Sigmoid colon (tissue), 7 donors: ENCODE measurements at places on chromosomes 11 and 22.

DNA sequence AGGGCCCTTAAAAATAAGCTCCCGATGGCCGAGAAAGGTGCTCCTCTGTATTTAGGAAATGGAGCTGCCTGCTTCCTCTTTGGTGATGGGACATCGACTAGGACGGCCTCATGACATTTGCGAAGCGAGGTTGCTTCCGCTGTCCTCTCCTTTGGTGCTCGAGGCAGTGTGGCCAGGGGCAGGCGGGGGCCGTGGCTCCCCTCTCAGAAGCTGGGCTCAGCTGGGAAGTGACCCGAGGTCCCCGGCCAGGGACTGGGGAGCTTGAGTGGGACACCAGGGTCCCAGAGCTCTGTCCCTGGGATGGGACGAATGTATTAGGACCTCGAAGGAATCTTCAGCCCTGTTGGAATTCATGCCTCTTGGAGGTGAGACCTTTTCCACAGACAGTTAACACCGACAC lies 151.1 kb downstream of the CTTN start:
- no peak for DNase-seq

- no peak for DNase-seq
Measured at GRCh38 chr11:79237091-79237490, 203.7 kb downstream of the TENM4 start.

DNA sequence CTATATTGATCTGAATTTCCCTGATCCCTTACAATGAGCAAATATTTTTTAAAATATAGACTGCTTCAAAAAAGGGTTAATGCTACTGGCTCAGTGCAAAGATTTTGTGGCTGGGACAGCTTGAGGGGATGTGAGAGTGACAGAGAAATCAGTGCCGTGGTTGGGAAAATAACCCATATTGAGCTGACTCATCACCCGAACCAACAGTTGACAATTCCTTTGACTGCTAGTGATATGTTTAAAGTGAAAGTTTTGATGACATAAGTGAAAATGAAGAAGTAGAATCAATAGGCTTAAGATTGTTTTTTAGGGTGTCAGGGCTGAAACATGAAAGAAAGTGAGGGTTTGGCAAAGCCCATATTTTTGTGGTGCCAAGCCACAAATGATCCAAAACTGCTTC lies 257.1 kb upstream of the TENM4 start:
- DNase-seq, result no peak

DNA sequence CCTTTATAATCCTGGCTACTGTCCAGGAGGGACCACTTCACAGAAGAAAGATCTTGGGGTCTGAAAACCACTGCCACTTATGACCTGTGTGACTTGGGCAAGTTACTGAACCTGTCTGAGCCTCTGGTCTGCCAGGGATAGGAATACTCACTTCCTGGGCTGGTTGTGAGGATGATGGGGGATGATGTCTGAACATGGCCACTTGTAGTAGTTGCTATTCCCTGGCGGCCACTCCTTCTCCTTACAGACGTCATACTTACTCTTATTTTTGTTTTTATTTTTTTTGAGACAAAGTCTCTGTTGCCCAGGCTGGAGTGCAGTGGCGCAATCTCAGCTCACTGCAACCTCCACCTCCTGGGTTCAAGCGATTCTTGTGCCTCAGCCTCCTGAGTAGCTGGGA lies 26.1 kb downstream of the CD82 start:
- DNase-seq, result no peak

GRCh38 chr11:86869966-86870570 lies 69.7 kb downstream of the PRSS23 start:
- DNase-seq, result peak; percentile 81

DNA sequence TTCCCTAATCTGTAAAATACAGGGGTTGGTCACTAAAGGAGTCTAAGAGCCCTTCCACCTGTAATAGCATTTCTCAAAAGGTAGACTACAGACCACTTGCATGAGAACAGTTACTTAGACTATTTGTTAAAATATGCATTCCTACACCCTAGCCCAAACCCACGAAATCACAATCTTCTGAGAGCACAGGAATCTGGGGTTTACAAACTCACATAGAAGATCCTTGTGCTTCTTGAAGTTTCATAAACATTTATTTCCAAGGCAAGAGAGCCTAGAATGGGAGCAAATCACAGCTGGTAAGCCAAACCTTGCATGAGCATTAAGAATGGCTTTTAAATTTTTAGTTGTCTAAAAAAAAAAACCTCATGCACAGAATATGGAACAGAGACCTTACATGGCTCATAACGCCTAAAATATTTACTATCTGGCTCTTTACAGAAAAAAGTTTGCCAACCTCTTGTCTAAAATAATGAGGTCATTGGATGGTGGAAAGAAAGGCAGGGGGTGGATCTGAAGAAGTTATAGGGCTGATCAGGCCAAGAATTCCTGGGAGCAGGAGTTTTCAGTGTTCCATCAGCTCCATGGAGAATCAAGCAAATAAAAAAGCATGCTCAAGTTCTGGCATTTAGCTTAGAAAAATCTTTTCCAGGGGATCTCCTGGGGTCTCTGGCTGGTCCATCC lies 133.4 kb downstream of the CCDC34 start:
- no peak for DNase-seq

GRCh38 chr22:28952857-28953256 lies 69.5 kb downstream of the ZNRF3 start:
- no peak for DNase-seq

DNA sequence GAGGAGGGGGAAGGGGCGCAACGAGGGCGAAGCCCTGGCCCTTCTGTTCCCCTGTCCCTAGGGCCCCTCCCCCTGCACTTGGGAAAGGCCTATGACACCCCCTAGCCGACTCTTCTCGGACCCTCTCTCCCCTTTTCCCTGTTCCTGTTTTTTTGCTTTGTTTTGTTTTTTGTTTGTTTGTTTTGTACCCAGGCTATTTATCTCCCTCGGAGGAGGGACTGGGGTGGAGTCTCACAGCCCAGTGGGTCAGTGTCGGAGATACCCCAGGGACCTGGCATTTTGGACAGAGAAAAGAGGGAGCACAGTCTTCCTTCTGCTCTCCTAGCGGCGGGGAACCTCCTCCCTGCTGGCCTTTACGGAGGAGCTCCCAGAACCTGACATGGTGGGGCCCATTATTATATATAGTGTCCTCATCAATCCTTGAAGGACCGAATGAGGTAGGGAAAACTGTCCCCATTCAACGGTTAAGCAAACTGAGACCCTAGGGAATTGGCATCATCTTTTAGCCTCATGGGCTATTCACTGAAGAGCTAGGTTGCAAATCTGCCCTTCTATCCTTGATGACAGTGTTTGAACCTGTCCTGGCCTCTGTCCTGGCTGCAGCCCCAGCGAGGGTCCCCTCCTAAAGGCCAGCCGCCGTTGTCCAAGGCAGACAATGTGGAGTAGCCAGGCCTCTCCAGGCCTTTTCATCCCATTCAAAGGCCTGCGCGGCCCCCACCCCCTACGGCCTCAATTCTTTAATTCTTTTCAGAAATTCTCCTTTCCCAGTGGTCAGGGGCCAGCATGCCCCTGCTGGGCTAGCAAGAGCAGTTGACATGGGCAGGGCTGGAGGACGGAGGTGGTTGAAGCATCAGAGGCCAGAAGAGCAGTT lies 911 bp downstream of the EMID1 start:
- no peak for DNase-seq
